ENCODE measurements at places on chromosomes 6 and 20.
A peak's percentile ranks its signal among the peaks of the same experiment; 100 is the strongest.

DNA sequence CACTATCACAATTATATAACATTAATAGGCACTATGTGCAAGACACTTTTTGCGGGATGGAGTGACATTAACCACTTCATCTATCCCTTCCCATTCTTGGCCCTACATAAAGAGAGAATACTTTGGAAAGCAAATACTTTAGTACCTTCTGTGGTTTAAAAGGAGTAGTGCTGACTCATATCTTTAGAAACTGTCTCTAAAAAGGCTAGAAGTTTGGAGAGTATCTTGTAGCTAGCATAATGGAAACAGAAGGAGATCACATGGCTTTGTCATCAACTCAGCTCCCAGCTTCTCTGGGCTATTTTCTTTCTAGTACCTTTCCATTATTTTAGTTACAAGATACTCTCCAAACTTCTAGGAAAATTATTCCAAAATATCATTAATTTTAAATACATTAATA lies 157.5 kb downstream of the ADGRG6 start:
- no peak for DNase-seq

DNA sequence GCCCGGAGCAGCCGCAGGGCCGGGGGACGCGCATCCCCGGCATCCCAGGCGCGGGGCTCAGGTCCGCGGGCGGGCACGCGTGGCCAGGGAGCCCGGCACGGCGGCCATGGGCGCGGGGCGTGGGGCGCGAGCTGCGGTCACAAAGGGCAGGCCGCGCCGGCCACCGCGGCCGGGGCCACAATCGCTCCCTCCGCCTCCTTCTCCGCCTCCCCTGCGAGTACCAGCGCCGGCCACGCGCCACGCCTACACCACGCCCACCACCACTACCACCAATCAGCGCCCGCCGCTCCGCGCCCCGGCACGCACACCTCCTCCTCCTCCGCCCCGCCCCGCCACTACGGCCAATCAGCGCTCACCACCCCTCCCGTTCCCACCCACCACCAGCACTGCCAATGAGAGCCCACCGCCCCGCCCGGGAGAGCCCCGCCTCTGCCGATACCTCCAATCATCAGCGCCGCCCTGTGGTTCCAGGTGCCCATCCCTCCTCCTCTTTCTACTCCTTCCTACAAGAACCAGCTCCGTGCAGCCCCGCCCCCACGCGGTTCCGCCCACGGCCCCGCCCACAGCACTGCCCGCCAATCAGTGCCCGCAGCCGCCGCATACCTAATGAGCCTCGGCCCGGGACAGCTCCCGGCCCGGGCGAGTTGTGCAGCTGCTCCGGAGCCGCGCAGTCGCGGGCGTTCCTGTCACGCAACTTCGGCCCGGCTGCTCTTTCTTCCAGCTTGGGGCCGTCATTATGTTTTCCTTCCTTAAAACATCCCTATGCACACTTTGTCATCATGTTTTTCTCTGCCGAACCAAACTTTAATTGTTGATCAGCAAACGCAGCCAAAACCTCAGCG lies at the start of gene RPS6KA2:
RPS6KA2 (minus strand) TSS at position 219 of the 842 bp plus-strand sequence. CDS start 232 bp downstream, outside the sequence.
- DNase-seq: peak; percentile 99

- no peak for DNase-seq
Observed at GRCh38 chr6:49336514-49337131, 126.4 kb downstream of the MMUT start.

DNA sequence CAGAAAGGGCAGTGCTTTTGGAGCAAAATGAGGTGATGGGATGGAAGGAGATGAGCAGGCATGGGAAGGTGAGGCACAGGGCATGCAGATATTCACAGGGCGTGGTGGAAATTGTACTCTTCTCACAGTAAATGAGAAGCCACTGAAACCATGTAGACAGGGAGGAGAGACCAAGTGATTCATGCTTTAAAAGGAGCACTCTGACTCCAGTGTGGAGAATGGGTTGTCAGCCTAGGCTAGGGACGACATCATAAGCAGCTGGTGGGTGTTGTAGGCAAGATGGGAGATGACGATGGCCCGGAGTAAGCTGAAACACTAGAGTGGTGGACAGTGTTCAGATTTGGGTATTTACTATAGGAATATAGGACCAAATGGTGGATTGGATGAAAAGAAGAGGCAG lies 18.4 kb downstream of the PDE7B start:
- no peak for DNase-seq

DNA sequence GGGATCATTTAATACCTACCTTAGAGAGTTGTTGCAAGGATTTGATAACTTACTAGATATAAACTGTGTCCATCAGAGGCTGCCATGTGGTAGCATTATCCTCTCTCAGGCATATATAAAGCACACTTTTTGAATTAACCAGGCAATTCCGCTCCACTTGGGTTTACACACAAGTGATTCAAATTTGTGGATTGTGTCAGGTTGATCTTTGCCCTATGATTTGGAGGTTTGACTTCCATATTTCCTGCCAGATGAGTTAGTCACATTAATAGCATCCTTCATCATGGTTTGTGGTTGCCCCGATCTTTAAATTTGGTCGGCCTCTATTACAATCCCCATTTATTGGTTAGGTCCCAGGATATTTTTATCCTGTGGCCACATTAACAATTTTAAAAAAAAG lies 44.8 kb upstream of the CTAGE9 start:
- DNase-seq: no peak

GRCh38 chr6:22328474-22328873 lies 31.6 kb upstream of the PRL start:
- no peak for DNase-seq

DNA sequence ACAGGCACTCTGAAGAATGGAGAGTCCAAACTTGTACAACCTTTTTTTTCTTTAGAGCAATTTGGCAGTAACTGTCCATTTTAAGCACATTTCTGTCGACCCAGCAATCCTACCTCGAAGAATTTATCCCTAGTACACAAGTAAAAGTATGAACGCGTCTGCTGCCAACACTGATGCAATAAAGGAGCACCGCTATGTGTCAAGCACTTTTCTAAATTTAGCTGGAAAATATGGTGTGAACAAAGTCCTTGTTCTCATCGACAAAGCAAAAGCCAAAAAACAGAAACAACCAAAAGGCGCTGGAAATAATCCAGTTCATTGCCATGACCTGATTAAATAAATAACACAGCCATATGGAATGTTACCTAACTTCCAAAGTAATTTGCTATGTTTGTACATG lies 1.1 kb downstream of the DPM1 start:
- no peak for DNase-seq

DNA sequence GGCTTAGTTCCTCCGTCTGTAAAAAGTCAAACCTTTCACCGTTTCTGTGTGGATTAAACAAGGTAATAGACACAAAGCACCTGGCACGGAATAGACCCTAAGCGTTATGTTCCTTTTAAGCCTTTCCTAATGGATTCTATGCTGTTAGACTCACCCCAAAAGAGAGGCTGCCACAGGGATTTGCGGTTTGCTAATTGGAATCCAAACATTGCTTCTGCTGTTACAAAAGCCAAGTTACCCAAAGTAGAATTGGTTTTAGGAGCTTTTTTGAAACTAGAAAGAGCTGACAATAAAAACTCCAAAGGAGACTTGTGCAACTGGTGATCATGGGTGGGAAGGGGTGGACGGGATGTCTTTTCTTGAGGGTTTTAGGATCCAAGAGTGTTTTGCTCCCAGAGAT lies 178.0 kb downstream of the BMP7 start:
- DNase-seq: no peak

- no peak for DNase-seq
Observed at GRCh38 chr20:8061861-8062518, 42.4 kb upstream of the TMX4 start.

DNA sequence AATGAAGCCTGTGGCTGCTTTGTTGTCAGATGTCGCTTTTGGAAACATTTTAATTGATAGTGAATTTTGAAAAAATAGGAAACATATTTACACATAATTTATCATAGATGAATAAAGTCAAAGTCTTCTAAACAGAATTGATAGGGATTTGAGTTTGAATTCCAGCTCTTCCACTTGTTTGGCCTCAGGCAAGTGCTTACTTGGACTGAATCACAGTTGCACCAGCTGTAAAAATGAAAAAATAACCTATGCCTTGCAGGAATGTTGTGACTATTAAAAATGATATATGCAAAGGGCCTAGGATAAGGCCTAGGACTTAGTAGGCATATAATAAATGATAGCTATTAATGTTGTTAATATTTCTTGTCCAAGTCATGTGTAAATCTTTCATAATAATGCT lies 618.5 kb upstream of the MMS22L start:
- no peak for DNase-seq

DNA sequence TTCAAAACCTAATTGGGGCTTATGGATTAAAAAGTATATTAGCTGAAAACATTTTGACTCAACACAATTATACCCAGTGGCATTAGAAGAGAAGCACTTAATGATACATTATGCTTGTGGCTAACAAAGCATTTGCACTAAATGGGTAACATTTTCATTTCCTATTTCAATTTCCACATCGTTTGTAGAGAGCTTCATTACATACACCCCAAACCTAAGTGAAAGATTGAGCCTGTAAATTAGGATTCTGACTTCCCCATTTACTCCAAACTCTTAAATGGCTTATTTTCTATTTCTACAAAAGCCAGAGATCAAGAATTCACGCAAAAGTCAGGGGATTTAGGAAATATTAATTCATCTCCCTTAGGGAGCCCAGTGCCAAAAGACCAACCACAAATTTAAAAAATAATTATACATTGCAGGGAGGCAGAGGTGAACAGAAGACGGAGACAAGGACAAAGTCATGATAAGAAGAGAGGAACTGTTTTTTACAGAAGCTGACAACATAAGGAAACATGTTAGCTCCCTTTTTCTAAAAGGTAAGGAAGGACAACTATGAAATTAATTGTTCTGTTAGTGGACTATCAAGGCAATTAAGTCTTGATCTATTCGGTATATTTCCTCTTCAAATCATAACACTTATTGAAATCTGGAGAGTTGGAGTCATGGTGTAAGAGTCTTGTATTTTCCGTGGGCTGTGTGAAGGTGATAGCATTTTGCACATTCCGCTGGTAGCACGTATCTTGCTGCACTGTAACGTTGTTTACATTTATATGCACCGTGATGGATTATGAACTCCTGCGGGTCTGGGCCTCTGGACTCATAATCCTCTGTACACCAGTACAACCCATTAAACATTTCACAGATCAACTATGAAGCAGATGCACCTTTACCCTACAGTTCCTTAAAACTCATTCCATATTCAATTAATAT lies 24.8 kb upstream of the EZR start:
- DNase-seq: no peak

GRCh38 chr6:151096255-151096612 lies 143.5 kb upstream of the AKAP12 start:
- DNase-seq: no peak

GRCh38 chr6:127897484-127897883 lies 3.4 kb downstream of the THEMIS start:
- DNase-seq: no peak

- no peak for DNase-seq
Observed at GRCh38 chr20:25669826-25670422, 26.7 kb downstream of the ZNF337 start.

Measured in effector CD8-positive, alpha-beta T cell (primary cell).